ENCODE measurements at places on chromosomes 2 and 18.

DNA sequence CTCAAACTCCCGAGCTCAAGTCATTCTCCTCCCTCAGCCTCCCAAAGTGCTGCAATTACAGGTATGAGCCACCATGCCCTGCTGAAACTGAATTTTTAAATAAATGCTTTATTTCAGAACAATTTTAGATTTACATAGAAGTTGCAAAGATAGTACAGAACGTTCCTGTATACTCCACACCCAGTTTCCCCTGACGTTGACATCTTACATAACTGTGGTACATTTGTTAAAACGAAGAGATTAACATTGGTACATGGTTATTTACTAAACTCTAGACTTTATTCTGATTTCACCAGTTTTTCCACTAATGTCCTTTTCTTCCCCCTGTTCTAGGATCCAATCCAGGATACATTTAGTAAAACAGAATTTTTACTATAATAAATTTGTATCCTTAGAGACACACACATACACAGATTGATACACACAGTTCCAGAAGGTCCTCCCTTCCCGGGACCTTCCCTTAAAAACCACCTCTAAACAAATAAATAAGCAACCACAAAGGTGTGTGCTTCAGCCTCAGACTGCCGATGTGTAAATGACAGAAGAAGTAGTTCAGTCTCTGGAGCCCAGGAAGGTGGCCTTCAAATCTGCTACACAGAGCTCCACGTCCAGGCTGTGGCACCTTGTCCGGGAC is 6.9 kb downstream of the NEU2 start:
- no peak for DNase-seq

DNA sequence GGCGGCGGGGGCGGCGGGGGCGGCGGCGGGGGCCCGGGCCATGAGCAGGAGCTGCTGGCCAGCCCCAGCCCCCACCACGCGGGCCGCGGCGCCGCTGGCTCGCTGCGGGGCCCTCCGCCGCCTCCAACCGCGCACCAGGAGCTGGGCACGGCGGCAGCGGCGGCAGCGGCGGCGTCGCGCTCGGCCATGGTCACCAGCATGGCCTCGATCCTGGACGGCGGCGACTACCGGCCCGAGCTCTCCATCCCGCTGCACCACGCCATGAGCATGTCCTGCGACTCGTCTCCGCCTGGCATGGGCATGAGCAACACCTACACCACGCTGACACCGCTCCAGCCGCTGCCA is 644 bp downstream of the ONECUT2 start:
- DNase-seq = no peak

DNA sequence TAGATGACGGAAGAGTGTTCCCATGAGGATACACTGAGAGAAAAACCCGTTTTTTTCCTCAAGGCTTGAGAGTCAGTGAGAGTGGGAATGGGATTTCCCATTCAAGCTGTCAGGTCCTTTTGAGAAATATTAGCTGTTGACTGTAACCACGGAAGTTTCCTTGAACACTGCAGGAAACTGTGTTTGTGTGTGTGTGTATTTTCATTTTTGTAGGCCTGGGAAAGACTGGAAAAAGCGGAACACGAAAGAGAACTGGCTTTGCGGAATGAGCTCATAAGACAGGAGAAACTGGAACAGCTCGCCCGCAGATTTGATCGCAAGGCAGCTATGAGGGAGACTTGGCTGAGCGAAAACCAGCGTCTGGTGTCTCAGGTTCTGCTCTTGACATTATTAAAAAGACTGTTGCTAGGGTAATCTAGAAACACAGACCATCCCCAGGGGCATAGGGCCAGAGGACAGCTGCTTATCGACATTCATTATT is 98.8 kb upstream of the EML6 start:
- DNase-seq = no peak

DNA sequence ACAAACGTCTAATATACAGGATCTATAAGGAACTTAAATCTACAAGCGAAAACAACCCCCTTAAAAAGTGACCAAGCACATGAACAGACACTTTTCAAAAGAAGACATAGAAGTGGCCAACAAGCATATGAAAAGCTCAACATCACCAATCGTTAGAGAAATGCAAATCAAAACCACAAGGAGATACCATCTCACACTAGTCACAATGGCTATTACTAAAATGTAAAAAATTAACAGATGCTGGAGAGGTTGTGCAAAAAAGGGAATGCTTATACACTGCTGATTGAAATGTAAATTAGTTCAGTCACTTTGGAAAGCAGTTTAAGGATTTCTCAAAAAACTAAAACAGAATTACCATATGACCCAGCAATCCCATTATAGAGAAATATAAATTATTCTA is 1148.5 kb upstream of the FAM98A start:
- no peak for DNase-seq

DNA sequence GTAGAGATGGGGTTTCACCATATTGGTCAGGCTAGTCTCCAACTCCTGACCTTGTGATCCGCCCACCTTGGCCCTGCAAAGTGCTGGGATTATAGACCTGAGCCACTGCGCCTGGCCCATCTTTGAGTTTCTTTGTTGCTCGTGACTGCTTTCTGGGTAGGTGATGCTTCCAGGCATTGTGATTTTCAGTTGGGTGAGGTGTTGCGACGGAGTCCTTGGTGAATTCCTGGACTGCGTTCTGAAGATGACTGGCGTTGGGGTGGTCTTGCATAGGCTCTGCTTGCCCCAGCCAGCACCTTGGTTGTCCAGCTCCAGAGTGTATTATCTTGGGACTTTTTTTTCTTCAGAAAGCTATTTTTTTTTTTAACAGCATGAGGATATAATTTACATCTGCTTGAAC is 103.4 kb downstream of the DCDC2C start:
- no peak for DNase-seq

DNA sequence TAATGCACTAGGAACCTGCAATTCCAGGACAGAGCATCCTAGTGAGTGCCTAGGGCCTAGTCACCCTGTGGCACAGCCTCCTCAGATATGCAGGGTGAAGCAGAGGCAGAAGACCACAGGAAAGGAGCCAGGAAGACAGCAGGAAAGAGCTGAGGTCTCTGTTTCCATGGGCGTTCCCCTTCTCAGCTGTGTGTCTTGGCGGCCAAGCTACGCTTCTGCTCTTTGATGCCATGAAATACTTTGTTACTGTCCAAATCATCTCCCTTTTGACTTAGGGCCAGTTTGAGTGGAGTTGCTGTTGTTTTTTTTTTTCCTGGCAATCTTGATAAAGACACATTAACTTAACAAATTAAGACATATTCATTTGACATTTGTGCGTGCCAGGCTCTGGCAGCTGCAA is 67.3 kb downstream of the APOB start:
- DNase-seq = no peak

DNA sequence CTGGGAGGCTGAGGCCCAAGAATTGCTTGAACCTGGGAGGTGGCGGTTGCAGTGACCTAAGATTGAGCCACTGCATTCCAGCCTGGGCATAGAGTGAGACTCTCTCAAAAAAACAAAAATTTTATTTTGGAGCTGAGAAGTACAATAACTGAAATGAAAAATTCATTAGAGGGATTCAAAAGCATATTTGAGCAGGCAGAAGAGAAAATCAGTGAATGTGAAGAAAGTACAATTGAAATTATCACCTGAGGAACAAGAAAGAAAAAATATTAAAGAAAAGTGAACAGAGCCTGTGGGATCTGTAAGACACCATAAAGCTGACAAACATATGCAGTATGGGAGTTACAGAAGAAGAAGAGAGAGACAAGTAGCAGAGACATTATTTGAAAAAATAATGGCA is 137.1 kb downstream of the RAB3GAP1 start:
- DNase-seq = no peak

GRCh38 chr2:16687222-16687621 is 21.6 kb upstream of the CYRIA start:
- no peak for DNase-seq

- DNase-seq = no peak
These were observed 95.3 kb downstream of the EVA1A start for GRCh38 chr2:75465317-75465984.

GRCh38 chr2:168935810-168936581 is 34.9 kb downstream of the G6PC2 start:
- no peak for DNase-seq

DNA sequence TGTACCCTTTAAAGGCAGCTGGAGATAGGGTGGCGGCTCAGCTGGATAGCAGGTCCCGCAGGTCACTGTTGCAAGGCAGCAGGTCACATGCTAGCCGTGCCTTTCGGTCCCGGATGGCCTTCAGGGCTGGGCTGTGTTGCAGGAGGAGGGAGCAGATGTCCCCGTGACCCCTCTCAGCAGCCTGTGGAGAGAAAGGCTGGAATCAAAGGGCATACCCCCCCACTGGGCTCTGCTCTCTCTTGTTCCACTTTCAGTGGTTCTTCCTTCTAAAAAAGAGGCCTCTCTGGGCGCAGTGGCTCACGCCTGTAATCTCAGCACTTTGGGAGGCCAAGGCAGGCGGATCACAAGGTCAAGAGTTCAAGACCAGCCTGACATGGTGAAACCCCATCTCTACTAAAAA is 4.4 kb upstream of the ANKRD23 start:
- no peak for DNase-seq

DNA sequence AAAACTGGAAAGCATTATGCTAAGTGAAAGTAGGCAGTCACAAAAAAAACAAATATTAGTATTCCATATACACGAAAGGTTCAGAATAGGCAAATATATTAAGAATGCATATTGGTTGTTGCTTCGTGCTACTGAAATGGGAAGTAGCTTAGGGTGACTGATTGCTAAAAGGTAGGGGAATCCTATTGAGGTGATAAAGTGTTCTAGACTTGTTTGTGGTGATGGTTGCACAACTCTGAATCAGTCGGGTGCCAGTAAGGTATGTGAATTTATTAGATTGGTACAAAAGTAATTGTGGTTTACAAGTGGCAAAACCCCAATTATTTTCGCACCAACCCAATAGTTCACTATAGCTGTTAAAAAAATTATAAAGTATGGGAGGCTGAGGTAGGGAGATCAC is 20.7 kb downstream of the USP34 start:
- DNase-seq = no peak

DNA sequence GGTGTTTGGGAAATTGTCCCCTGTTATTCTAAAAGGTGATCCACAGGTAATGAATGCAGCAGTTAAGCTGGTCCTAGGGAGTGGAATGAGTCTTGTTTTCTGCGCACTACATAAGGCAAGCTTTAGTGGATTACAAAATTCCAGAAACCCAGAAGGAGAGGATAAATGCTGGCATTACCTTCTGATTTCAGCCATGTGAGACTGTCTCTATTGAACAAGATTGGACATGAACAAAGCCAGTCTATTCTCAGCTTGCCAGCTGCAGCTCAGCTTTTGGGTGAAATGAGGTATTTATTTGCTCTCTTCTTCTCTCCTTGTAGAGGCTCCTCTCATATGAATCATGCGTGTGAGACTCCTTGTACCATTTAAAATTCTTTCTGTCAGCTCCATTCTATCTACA is 944.9 kb downstream of the CNTNAP5 start:
- no peak for DNase-seq

DNA sequence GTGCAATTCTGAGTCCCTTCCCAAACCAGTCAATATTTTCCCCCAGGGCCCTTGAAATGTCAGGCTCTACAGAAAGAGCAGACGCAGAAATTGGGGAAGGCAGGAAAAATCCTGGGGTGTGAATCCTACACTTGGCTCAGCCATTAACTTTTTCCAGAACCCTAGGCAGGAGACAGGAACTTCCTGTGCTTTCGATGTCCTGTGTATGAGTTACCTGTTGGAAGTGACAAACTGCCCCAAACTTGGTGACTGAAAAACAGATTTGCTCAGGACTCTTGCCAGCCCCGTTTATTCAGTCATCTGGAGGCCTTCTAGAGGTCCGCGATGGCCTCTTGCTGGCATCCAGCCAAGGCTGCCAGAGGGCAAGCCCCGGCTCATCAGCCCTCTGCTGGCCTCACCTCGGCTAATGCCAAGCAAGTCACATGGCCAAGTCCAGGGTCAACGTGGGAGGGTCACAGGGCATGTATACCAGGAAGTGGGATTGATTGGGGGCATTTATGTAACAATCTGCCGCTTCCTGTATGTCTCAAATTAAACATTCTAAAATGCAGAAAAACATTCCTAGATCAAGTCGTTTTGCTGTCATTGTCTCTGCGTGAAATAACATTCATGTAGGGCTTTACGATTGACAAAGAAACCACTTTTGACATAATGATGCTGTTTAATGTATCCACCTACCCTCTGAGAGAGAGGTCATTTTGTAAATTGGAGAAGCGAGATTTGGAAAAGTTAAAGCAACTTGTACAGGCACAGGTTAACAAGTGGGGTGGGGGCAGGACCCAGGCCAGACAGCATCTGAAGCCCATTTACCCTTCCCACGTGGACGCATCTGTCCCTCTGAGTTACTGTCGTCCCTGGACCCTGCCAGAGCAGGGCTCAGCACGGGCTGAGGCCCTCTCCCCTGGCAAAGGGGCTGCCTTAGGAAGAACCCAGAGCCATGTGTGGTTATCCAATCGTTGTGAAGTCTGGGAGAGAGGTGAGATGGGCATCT is 179.4 kb downstream of the INHBB start:
- no peak for DNase-seq

GRCh38 chr2:16210841-16211240 is 270.5 kb downstream of the MYCN start:
- DNase-seq = no peak

GRCh38 chr18:55510809-55511208 is 77.2 kb downstream of the TCF4 start:
- DNase-seq = no peak

- no peak for DNase-seq
These were observed 43.0 kb downstream of the CCDC148 start for GRCh38 chr2:158413581-158413980.

- no peak for DNase-seq
These were observed 133.1 kb downstream of the MREG start for GRCh38 chr2:215879977-215880940.

DNA sequence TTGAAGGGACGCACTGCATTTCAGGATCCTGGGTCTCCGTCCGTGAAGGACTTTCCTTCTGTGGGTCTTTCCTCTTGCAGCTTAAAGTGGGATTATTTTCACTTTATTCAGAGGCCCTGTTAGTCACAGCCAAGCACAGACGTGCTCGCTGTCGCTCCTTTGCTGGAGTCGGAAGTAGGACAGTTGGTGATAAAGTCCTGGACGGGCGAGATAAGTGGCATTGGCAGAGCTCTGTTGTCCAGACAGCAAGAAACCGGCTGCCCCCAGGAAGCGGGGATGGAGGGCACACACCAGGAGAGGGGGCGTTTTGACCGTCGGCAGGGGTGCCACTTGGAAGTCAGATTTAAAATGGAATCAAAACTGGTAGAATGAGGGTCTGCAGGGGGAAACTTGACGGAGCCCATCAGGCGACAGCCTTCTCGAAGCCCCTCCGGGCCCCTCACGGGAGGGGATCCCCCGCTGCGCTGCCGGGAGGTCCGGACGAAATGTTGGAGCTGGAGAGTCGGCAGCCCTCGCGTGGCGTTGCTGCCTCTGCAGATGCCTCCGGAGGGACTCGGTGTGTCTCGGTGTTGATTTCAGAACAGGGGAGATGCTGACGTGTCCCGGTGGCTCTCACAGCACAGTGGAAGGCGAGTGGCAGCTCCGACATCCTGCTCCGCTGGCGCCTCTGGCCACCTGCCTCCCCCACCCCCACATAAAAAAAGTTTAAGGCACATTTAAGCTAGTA is 124.2 kb downstream of the NFATC1 start:
- DNase-seq = no peak

GRCh38 chr2:241637795-241638660 is 535 bp downstream of the ATG4B start:
- DNase-seq = no peak

- no peak for DNase-seq
These were observed 36.3 kb downstream of the BMP10 start for GRCh38 chr2:68834737-68835376.

Data from Jurkat, Clone E6-1 (cell line).